ENCODE measurements at places on chromosomes 3 and 15. TPM values are rescaled to one million over a fixed set of nuclear protein-coding genes. Genes with fewer than 3 reads are reported as not detected.

The NR2E3 gene
- 0.51 TPM for total RNA-seq

The RTP3 gene
- 0.68 TPM for total RNA-seq

The KLHL25 gene
- total RNA-seq, result 5.1 TPM

DNA sequence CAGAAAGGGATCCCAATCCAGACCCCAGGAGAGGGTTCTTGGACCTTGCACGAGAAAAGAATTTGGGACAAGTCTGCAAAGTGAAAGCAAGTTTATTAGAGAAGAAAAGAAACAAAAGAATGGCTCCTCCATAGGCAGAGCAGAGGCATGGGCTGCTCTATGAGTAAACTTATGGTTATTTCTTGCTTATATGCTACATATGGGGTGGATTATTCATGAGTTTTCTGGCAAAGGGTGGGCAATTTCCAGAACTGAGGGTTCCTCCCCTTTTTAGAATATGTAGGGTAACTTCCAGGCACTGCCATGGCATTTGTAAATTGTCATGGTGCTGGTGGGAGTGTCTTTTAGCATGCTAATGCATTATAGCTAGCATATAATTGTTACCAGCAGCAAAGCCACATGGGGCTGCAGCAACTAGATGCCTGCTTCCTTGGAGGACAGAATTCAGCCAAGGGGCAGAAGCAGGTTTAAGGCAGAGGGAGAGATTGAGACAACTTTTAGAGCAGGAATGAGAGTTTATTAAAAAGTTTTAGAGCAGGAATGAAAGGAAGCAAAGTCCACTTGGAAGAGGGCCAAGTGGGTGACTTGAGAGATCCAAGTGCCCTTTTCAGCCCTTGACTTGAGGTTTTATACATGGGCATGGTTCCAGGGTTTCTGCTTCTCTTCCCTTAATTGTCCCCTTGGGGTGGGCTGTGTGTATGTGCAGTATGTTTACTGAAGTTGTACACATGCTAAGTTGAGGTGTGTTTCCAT lies 41.3 kb downstream of the METTL6 start:
- no peak for DNase-seq
- H3K4me3 ChIP-seq, result no peak overlapping the region
- H3K36me3 ChIP-seq, result no peaks in the 10 kb centered on the region
- H3K27me3 ChIP-seq, result no peaks in the 10 kb centered on the region
- H3K4me1 ChIP-seq, result no peaks in the 10 kb centered on the region
- no peak overlapping the region for H3K27ac ChIP-seq

The MASP1 gene
- total RNA-seq, result 22.1 TPM

- H3K27ac ChIP-seq, result no peak overlapping the region
- H3K27me3 ChIP-seq, result no peaks in the 10 kb centered on the region
- DNase-seq, result no peak
- H3K4me3 ChIP-seq, result no peak overlapping the region
- no peaks in the 10 kb centered on the region for H3K4me1 ChIP-seq
These were observed 202.2 kb downstream of the KLF13 start for GRCh38 chr15:31528846-31529245.

DNA sequence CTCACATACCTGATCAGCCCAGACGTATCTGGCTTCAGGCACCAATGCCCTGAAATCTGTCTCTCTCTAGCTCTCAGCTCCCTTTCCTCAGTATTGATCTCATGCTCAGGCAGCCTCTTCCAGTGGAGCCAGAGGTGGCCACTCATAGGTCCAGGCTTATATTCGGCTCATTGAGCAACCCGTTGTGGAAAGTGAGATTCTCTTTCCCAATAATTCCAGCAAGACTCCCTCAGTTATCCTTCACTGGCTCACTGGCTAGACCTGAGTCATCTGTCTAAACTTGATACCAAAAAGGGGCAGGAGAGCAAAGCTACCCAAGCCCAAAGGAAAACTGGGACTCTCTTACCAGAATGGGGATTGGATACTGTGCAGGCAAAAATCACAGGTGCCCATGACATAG lies 33.4 kb upstream of the FRMD4B start:
- no peaks in the 10 kb centered on the region for H3K27me3 ChIP-seq
- H3K36me3 ChIP-seq, result no peaks in the 10 kb centered on the region
- no peaks in the 10 kb centered on the region for H3K4me1 ChIP-seq
- H3K27ac ChIP-seq, result no peak overlapping the region
- no peak overlapping the region for H3K4me3 ChIP-seq

GRCh38 chr3:147355753-147356090 lies 50.6 kb downstream of the ZIC4 start:
- peaks cover 22% of the 10 kb centered on the region for H3K27me3 ChIP-seq
- no peak overlapping the region for H3K4me3 ChIP-seq
- no peaks in the 10 kb centered on the region for H3K4me1 ChIP-seq
- DNase-seq, result no peak
- no peaks in the 10 kb centered on the region for H3K36me3 ChIP-seq
- H3K27ac ChIP-seq, result no peak overlapping the region

GRCh38 chr3:38011111-38011510 lies 18.3 kb downstream of the PLCD1 start:
- H3K4me3 ChIP-seq, result no peak overlapping the region
- H3K36me3 ChIP-seq, result peaks cover 3% of the 10 kb centered on the region
- H3K27me3 ChIP-seq, result no peaks in the 10 kb centered on the region
- H3K27ac ChIP-seq, result no peak overlapping the region

The ZNF639 gene
- 50.7 TPM for total RNA-seq

GRCh38 chr3:38460377-38461270 lies 6.9 kb downstream of the ACVR2B start:
- peak overlapping the region; percentile 62 for H3K27ac ChIP-seq
- no peaks in the 10 kb centered on the region for H3K36me3 ChIP-seq
- no peak overlapping the region for H3K4me3 ChIP-seq
- H3K4me1 ChIP-seq, result peaks cover 13% of the 10 kb centered on the region

DNA sequence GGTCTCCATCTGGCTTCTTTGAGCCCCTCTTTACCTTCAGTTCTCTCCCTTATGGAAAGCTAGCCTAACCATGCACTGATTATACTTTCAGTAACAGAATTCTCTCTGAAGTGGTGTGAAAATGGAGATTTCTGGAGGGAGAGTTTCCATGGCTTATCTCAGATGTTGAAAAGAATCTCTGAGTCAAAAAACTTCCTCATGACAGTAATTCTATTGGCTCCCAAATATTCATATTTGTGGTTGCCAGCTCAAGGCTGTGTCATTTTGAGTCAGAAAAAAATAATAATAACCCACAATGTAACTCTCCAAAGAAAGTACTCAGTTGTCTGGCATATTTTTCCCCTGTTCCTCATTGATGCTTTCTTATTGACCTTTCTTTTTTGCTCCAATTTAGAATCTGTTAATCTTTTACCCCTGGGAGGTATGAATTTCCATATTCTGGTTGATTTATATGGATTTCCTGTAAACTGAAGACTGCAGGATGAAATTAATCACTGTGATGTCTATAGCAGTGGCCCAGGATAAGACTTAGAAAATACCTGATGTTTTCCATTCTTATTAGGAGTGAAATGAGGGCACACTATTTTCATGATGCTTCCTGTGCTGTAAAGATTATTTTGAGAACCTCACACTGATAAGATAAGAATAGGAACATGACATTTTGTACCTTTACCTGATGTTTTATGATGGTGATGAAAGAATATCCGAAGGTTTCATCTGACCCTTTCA lies 149.5 kb upstream of the EPHA3 start:
- H3K36me3 ChIP-seq, result no peaks in the 10 kb centered on the region
- no peak overlapping the region for H3K4me3 ChIP-seq
- no peaks in the 10 kb centered on the region for H3K27me3 ChIP-seq
- no peak overlapping the region for H3K27ac ChIP-seq
- H3K4me1 ChIP-seq, result no peaks in the 10 kb centered on the region
- DNase-seq, result no peak

- no peaks in the 10 kb centered on the region for H3K4me1 ChIP-seq
- H3K27ac ChIP-seq, result peak overlapping the region; percentile 3
- H3K36me3 ChIP-seq, result no peaks in the 10 kb centered on the region
These were observed 86.8 kb downstream of the CCK start for GRCh38 chr3:42179110-42179725.

GRCh38 chr15:25242166-25242879 lies 196.5 kb downstream of the UBE3A start:
- no peak overlapping the region for H3K27ac ChIP-seq
- H3K36me3 ChIP-seq, result no peaks in the 10 kb centered on the region
- no peak overlapping the region for H3K4me3 ChIP-seq
- H3K27me3 ChIP-seq, result no peaks in the 10 kb centered on the region

The PLSCR2 gene
- 0.51 TPM for total RNA-seq

- H3K4me1 ChIP-seq, result no peaks in the 10 kb centered on the region
- H3K4me3 ChIP-seq, result no peak overlapping the region
- H3K36me3 ChIP-seq, result no peaks in the 10 kb centered on the region
These were observed 33.6 kb downstream of the PTPRG start for GRCh38 chr3:61594964-61595285.

DNA sequence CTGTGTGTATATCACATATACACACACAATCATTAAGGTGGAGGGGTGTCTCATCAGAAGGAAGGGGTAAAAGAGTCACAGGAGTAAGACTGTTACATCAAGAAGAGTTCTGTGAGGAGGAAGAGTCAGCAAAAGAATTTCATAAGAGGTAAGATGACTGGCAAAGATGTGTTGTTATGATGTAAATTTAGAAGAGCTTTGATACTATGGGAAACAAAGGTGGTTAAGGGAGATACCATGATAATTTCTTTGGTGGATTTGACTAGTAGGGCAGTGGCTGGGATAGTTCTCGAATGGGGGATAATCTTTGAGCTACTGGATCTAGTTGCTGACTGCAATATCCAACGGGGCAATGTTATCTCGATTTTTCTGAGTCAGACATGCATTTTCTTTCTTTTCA lies 61.6 kb downstream of the STAG1 start:
- no peaks in the 10 kb centered on the region for H3K36me3 ChIP-seq
- no peaks in the 10 kb centered on the region for H3K27me3 ChIP-seq
- no peaks in the 10 kb centered on the region for H3K4me1 ChIP-seq
- no peak overlapping the region for H3K4me3 ChIP-seq
- H3K27ac ChIP-seq, result no peak overlapping the region
- no peak for DNase-seq

DNA sequence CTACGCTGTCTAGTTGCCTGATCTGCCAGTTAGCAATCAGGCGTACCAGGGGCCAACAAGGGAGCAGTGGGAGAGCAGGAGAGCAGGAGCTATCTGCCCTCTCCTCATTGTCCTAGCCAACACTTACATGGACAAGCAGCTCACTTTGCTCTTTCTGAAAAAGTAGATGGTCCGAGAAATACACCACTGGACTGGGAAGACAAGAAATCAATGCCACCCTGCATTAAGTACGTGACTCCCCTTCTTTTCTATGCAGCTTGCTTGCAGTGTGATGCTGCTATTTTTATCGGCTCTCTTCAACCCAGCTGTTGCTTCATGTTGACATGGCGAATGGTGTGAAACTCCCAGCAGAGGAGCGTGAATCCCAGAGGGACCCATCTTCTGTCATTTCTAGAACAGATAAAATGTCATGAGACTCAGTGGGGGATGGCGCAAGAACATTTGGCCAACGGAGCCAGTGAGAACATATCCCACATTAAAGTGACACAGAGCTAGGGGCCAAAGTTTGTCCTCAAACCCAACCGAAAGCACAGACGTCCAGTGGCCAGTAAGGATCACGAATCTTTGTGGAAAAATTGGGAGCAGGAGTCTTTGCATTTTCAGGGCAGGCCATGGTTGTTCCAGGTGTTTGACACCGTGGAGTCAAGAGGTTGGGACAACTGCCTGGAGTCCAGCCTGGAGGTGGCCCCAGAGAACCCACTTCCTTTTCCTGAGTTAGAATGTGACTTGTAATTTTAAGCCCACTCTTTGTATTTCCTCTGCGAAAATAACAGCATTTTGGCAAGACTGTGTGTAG lies 53.7 kb upstream of the MEF2A start:
- DNase-seq, result no peak
- no peak overlapping the region for H3K27ac ChIP-seq
- H3K4me1 ChIP-seq, result no peaks in the 10 kb centered on the region
- H3K4me3 ChIP-seq, result no peak overlapping the region
- no peaks in the 10 kb centered on the region for H3K27me3 ChIP-seq
- H3K36me3 ChIP-seq, result no peaks in the 10 kb centered on the region

DNA sequence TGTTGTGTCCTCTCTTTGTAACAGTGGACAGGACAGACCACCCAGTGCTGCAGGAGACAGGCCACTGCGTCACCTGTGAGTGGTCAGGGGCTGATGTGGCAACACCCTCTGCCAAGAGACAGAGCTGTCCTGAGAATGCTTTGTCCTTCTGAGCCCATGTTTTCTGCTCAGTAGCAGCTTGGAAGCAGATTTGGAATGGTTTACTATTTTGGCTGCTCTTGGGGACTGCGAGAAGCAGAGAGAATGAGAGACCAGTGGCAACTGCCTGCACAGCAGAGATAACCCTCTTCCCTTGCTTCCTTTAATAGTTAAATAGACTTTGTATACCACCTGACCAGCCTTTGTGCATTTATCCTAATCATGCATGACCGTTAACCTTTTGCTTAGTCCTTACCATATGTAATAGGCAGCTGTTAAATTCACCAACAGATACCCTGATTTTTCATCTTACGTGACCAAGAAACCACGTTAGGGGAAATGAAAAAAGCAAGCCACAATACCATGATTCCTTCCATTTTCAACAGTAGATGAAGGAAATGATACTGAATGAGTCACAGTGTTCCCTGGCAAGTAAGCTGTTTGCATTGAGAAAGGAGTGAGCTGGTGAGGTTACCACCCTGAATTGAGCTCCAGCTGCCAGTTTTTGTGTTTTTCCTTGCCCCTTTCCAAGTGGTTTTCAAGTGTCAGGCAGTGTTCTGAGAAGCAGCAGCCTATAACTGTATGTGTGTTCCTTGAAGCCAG lies 35.5 kb downstream of the B3GALNT1 start:
- no peak overlapping the region for H3K4me3 ChIP-seq
- no peaks in the 10 kb centered on the region for H3K27me3 ChIP-seq
- peak; percentile 17 for DNase-seq
- no peaks in the 10 kb centered on the region for H3K4me1 ChIP-seq

The SHC4 gene
- total RNA-seq, result 0.27 TPM

GRCh38 chr3:158773845-158774830 lies 27.7 kb upstream of the MFSD1 start:
- DNase-seq, result peak; percentile 42
- H3K4me1 ChIP-seq, result no peaks in the 10 kb centered on the region
- H3K36me3 ChIP-seq, result no peaks in the 10 kb centered on the region
- no peaks in the 10 kb centered on the region for H3K27me3 ChIP-seq
- H3K27ac ChIP-seq, result peak overlapping the region; percentile 21
- H3K4me3 ChIP-seq, result no peak overlapping the region

DNA sequence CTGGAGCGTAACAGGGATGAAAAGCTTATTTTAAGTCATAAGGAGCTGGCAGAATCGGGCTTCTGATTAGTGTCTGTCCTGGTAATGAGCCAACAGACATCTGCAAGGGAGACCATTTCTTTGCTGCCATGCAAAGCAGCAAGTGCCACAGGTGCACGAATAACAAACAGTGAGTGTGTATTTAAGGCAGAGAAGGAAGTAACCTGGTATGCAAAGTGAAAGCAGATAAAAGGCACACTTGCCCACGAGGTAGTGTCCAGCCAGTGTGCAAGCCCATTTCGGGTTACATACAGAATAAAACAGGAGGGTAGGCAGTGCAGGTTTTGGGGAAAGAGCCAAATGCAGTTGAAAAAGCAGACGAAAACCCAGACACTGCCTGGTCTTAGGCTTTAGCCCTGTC lies 1153.7 kb downstream of the SI start:
- no peaks in the 10 kb centered on the region for H3K36me3 ChIP-seq
- no peak overlapping the region for H3K4me3 ChIP-seq
- no peaks in the 10 kb centered on the region for H3K27me3 ChIP-seq
- H3K27ac ChIP-seq, result no peak overlapping the region
- H3K4me1 ChIP-seq, result no peaks in the 10 kb centered on the region

Measured in prostate gland (tissue), 2 donors.